ENCODE measurements at places on chromosomes 16 and 17.

GRCh38 chr16:3641801-3642396 lies 12.6 kb upstream of the DNASE1 start:
- DNase-seq: no peak

DNA sequence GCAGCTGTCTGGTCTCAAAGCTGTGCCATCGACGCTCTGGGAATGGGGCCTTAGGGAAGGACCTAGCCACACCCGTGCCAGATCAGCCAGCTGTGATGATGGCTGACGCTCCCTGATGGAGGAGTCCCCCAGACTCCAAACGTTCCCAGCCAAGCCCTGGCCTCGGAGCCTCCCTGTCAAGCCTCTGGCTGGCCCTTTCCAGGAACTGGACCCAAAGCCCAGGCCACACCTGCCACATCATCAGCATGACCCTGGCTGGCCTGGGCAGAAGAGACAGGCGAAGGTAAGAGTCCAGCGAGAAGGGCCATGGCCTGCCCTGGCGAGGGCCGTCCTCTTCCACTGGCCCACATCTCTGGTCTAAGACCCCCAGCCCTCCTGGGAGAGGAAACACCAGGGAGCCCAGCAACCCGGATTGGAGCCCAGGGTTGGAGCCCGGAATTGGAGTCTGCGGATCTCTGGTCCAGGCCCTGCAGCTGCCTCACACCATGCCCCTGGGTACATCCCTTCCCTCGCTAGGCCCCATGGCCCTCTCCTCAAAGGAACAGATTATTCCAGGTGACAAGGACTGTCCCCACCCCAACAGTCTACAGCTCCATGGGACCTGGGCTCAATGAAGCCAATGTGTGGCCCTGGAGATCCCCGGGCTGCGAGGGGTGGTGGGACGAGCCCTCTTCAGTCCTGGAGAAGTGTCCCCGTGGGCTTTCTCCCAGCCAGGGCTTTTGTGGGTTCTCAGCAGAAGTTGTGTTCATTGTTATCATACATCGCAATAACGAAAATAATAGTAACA lies 105.1 kb upstream of the TNRC6C start:
- no peak for DNase-seq

- peak; percentile 77 for DNase-seq
These were observed 24.2 kb upstream of the TMC5 start for GRCh38 chr16:19393226-19394111.

DNA sequence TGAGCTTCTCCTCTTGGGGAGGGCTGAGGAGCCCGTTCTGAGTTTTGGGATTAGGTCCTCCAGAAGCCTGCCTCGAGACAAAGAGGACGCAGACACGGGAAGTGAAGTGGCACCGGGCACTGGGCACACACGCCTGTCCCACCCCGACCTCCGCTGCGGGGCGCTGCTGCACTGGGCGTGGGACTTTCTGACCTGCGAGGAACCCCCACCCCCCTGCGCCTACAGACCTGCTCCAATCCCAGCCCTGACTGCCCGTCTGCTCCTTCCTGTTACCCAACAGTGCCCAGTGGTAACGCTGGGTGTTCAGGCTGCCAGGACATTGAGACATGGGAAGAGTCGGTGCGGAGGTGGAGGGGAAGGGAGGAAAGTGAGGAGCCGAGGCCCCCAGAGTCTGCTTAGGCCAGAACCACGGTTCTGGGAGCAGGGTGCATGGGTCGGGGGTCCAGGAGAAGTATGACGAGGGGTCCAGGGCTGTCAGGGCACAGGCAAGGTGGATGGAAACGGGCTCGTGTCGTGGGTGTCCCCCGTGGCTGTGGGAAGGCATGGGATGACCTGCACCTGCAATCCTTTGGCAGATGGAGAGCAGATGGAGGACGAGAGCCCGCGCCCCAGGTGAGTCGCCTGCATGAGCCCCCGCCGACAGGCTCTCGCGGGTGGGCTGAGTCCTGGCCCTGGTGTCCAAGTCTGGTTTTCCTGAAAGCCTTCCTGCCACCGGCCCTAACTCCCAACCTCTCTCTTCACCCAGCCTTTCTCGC lies 112.0 kb upstream of the CREBBP start:
- DNase-seq: no peak

DNA sequence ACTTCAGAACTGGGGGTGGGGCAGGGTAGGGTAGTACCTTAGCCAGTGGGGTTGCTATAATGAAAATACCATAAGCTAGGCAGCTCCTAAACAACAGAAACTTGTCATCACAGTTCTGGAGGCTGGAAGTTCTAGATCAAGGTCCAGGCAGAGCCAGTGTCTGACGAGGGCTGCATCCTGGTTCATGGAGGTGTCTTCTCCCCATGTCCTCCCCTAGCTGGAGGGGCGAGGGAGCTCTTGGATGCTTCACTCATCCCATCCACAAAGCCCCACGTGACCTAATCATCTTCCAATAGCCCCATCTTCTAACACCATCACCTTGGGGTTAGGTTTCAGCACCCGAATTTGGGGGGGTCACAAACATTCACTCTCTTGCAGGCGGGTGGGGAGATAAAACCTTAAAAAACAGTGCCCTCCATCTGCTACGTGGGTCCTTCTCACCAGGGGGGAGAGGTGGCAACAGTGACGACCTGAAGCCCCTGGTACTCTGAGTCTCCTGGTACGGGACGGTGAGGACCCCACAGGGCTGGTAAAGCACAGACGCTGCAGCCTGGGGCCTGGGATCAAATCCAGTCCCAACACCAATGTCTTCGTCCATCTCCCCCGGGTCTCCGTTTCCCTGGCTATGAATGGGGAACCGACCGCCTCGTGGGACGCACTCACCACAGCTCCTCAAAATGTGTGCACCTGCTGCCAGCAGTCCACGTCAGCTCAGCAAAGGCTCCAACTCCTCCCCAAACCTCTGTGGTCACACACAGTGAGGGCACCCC lies 22.8 kb downstream of the RAB40B start:
- no peak for DNase-seq

DNA sequence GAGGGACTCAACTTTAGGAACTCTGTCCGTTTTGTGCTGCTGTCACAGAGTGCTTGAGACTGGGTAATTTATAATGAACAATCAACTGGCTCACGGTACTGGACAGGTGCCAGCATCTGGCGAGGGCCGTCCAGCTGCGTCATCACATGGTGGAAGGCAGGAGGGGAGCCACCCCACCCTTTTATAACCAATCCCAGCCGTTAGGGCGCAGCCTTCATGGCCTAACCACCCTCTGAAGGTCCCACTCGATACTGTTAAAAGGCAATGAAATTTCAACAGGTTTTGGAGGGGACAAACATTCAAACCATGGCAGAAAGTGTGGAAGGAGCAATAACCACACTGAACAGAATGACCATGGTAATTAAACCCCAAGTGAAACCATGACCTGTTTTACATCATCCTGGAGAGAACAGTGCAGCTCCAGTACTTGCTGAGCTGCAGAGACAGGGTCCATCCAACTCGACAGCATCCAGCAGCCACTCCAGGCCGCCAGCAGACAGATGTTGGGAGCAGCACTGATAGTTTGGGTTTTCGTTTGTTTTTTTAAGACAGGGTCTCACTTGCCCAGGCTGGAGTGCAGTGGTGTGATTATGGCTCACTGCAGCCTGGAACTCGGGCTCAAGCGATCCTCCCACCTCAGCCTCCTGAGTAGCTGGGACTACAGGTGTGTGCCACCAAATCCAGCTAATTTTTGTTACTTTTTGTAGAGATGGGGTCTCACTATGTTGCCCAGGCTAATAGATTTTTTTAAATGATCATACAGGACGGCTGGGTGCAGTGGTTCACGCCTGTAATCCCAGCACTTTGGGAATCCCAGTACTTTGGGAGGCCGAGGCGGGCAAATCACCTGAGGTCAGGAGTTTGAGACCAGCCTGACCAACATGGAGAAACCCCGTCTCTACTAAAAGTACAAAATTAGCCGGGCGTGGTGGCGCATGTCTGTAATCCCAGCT lies 11.0 kb downstream of the CHMP6 start:
- peak; percentile 59 for DNase-seq

- no peak for DNase-seq
These were observed 9.9 kb downstream of the MTSS2 start for GRCh38 chr16:70675851-70676513.

DNA sequence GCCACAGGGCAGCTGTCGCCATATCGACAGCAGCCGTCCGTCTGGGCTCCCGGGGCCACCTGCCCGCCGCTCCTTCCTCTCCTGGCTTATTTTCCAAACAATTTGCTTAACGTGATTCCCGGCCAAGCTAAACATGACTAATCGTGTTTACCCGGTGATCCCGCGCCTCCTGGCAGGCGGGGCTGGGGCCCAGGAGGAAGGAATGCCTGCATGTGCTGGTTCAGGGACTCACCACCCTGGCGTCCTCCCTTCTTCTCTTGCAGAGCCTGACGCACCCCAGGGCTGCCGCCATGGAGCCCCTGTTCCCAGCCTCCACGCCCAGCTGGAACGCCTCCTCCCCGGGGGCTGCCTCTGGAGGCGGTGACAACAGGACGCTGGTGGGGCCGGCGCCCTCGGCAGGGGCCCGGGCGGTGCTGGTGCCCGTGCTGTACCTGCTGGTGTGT lies 6.1 kb downstream of the SSTR5 start:
- DNase-seq: no peak

DNA sequence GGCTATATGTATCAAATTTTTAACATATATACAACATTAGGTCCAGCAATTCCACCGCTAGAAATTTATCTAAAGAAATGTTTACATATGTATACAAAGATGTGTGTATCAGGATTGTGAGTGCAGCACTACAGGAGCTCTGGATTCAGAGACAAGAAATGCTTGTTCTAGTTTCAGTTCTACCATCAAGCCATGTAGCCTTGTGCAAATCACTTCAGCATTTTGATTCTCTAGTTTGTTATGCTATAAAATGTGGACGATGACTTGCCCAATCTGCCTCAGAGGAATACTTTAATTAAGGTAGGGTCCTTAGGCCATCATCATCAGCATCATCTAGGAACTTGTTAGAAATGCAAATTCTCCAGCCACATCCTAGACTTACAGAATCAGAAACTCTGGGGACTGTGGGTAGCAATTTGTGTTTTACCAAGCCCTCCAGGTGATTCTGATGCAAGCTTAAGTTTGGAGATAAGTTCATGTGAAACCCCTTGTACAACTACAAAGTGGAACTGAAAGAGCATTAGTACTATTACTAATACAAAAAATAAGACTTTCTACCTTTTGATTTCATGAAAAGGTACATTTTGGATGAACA lies 131.2 kb upstream of the CORO6 start:
- no peak for DNase-seq

- no peak for DNase-seq
These were observed 3.3 kb downstream of the VAT1 start for GRCh38 chr17:43018932-43019331.

DNA sequence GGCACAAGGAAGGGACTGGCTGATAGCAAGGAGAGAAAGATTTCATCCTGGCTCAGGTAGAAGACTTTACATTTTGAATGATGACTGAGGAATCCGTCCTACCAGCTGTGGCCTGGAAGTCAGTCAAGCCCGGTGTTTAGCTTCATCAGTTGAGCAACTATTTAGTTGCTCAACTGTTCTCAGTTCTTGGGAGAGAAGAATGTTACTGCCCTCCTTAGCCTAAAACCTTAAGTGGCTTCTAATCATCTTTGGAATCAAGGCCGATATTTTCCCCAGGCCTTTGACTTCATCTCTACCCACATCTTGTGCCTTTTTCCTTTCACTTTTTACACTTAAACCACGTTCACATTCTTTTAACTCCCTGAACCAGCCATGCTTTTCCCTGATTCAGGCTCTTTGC lies 17.3 kb upstream of the RBL2 start:
- DNase-seq: no peak

DNA sequence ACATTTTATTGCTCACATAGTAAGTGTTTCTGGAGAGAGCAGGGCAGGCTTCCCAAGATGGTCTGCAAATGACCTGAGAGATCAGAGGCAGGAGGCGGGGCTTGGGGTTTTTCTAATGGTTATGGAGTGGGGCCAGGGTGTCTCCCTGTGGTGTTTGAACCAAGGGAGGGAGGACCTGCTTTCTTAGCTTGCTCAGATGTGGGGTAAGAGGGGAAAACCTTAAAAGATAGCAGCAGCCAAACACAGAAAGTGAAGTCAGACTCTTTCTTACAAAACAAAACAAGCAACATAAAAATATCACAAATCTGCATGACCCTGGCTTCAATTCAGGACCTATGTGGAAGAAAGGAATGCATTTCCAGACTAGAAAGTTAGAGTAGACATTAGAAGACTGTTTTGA lies 22.9 kb upstream of the DNAJA2 start:
- DNase-seq: no peak

GRCh38 chr16:86844695-86845094 lies 266.3 kb downstream of the FOXL1 start:
- DNase-seq: no peak

- DNase-seq: no peak
These were observed 38.9 kb downstream of the MRTFB start for GRCh38 chr16:14109782-14110727.

GRCh38 chr16:56269281-56269680 lies 78.0 kb downstream of the GNAO1 start:
- DNase-seq: no peak

DNA sequence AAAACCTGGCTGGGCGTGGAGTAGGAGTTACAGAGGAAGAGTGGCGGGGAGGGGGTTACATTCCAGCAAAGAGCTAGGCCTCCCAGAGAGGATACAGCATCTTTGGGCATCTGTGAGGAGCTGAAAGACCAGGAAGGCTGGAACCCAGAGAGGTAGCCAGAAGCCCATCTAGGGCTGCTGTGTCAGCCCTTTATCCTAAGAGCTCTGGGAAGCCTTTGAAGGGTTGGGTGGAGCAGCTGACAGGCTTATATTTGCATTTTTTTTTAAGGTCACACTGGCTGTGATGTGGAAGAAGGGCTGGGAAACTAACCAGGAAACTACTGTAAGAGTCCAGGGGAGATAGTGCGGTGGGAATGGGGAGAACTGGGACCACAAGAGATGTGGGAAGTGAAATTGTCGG lies 6.8 kb upstream of the CNOT1 start:
- no peak for DNase-seq

DNA sequence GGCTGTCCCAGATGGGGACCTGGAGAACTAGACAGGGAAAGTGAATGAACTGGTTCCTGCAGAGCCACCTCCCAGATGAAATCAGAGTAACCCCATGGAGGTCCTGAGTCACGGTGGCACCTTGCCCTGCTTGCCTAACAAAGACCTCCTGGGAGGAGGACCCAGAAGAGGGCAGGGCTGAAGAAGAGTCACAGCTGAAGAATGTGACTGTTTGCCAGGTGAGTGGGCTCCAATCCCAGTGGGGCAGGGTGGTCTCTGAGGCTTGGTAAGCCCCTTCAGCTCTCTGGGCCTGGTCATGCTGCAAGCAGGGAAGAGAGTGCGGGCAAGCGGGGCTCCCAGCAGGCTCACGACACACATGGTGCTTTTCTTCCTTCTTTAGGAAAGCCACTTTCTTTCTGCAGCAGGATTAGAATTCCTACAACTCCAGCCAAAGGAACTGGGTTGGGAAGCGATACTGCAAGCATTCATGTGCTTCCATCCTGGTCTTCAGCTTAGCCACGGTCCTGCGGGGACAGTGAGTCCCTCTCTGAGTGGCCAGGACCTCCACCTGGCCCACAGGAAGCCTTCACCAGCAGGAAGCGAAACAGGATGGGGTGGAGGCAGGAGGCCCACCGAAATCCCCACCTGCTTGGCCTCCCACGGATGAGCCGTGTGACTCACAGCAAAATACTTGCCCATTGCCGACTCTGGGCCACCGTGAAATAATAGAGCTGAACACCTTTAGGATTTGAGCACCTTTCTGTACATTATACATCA lies 4.3 kb downstream of the C16orf74 start:
- DNase-seq: no peak

GRCh38 chr17:39224778-39225307 lies 902 bp downstream of the STAC2 start:
- DNase-seq: no peak

GRCh38 chr17:64117981-64118979 lies 11.7 kb downstream of the ERN1 start:
- DNase-seq: peak; percentile 66

All from A673 (cell line).